Kidney tubule cell (primary cell): ENCODE measurements at places on chromosomes 7 and 10.
A peak's percentile ranks its signal among the peaks of the same experiment; 100 is the strongest.

DNA sequence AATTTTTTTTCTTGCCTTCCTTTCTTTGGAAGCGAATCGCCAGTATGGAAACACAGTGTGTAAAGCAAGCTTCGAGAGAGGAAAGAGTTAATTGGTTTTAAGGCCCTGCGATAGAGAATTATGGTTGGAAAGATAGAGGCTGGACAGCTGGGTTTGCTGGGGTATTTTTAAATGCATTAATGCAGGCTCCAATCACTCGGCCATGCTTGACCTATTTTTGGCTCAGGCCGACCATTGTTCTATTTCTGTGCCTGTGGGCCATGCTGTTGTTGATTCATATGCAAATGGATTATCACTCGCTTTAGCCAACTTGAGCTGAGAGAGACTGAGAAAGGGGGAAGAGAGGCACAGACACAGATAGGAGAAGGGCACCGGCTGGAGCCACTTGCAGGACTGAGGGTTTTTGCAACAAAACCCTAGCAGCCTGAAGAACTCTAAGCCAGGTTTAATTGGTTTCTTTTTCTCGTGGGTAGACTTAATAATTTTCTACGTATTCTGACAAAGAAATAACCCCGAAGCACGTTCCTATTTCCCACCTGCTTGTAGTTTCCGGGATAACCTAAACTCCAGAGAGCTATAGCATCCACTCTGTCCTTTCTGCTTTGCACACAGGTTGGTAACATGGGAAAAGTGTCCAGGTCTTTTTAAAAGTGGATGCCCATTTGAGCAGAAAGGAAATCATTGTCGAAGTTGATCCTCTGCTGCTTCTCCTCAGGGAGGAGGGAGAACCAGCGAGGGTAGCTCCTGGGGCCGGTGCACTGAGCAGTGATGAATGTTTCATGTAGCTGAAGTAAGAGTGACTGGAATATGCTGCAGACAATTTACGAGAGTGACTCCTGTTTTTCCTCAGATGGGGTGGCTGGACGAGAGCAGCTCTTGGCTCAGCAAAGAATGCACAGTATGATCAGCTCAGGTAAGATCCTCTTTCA, at the start of gene HDAC9:
Gene HDAC9 (plus strand): TSS at position 338 of the 929 bp plus-strand sequence. CDS start 554 bp downstream, at position 892.
- peak; percentile 83 for DNase-seq

- DNase-seq: no peak
These were observed 3.6 kb upstream of the ALOX5 start for GRCh38 chr10:45370202-45370955.

GRCh38 chr10:71210542-71210871, 1.9 kb upstream of the UNC5B start:
- DNase-seq: no peak

DNA sequence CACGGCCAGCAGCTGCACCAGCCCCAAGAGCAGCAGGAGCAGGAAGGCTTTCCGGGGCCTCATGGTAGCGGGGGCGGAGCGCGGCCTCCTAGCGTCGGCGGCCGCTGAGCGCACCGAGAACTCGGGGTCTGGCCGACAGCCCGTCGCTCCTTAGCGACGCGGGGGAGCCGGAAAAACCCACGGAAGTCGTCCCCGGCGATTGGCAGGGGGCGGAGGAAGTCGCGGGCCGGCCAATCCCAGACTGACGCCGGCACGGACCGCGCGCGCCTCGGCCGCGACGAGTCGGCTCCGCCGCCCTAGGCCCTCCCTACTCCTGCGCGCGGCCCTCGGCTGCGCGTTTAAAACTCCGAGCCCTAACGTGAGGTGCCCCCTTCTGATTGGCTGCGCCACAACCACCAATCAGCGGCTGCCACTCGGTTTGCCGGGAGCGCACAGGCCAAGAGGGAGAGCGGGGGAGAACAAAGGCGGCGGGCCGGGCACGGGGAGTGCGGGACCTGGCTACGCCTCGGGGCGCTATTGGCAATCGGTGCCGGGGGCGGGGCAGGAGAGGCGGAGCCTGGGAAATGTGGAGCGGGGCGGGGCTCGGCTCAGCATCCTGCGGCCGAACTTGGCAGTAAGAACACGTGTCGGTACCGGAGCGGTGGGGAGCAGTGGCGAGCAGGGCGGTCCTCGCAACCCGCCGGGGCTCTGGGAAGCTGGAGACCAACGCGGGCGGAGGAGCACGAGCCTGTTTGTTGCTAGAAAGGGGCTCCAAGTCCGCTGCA, at the start of gene PDIA4:
Gene PDIA4 (minus strand): TSS at position 160 of the 764 bp plus-strand sequence. CDS start 97 bp downstream, at position 63.
- DNase-seq: peak; percentile 100

DNA sequence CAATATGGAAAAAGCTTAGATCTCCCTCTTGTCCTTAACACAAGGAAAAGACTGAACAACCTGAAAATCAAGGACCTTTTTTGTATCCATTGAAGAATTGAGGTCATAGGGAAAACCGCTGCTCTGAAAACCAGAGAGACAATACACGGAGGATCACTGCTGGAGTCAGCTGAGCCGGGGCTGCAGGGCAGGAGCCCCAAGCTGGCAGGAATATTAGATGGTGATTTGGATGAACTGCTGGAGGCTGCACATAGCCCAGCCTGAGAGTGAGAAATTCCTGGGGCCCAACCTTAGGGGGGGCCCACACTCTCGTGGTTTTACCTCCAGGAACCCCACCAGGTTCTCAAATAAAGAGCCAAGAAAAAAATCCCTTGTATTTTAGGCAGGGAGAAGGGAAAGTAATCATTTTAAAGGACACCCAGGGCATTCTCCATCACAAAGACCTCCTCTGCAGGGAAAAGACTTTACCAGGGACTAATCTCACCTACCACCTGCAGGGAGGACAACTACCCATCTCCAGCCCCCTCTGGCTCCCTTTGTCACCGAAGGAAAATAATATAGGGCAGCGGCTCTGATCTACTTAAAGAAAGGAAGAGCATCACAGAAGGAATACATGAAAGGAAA, 55.4 kb upstream of the RNF32 start:
- no peak for DNase-seq

GRCh38 chr10:8498290-8498689, 443.8 kb downstream of the GATA3 start:
- DNase-seq: no peak

GRCh38 chr10:105586451-105587098, 945.5 kb downstream of the SORCS3 start:
- DNase-seq: peak; percentile 30

DNA sequence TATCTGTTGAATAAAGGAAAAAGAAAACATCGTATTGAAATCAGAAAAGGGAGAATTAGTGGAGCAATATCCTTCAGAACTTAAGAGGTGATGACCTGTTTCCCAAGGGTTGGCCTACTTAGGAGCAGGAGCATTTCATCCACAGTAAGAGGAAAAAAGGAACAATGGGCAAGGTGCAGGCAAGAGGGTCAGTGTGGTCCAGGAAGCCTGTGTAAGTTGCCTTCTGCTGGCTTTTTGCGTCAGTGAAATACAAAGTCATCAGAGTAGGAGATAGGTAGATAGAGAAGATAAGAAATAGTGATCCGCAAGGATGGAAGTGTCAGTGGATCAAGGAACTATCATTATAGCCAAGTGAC, 5.4 kb upstream of the ANKRD7 start:
- DNase-seq: no peak

DNA sequence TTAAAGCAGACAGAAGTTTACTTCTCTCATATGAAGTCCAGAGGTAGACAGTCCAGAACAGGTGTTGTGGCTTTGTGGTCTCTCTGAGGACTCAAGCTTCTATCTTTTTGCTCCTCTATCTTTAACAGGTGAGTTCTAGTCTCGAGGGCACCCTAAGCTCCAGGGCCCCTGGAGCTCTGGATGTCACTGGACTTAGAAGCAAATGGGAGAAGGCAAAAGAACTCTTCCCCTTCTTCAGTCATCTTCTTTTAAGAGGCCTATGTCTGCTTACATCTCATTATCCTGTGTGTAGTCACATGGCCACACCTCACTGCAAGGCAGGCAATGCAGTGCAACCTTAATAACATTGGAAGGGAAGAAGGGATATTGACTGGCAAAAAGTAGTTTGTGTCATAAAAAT, 61.6 kb downstream of the ADCYAP1R1 start:
- no peak for DNase-seq

GRCh38 chr10:27911539-27911938, 87.3 kb downstream of the ODAD2 start:
- no peak for DNase-seq

DNA sequence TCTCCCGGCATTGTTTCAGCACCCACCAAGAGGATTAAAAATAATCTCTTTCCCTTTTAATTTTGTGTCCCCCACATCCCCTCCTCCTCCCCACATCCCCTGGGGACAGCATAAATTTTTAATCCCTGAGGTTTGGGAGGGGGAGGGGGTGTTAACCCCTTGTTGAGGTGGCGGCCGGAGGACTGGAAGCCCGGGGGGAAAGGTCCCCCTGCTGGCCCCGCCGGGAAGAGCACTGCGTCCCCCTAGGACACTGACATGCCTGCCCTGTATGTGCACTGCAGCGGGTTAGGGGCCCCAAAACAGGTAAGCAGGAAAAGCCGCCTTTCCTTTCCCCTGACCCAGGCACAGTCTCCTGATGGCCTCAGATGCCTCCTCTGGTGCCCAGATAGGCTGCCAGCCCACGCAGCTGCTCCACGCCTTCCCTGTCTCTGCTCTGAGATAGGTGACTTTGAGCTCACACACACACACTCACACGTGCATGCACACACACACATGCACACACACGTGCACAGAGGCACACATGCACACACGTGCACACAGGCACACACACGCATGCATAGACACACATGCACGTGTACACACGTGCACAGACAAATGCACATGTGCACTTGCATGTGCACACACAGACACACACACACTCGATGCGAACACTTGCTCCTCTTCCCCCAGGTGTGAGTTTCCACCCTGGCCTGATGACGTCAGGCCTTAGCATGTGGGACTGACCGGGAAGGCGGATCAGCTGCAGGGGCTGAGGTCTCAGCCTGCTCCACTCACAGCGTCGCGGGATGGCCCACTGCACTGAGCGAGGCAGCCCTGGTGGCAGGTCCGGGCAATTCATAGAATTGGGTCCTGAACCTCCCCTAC, 12.3 kb downstream of the CNPY1 start:
- peak; percentile 18 for DNase-seq

- peak; percentile 53 for DNase-seq
These were observed 65.9 kb downstream of the BBS9 start for GRCh38 chr7:33195264-33195663.

- no peak for DNase-seq
These were observed 23.0 kb downstream of the JCAD start for GRCh38 chr10:30036341-30036740.

DNA sequence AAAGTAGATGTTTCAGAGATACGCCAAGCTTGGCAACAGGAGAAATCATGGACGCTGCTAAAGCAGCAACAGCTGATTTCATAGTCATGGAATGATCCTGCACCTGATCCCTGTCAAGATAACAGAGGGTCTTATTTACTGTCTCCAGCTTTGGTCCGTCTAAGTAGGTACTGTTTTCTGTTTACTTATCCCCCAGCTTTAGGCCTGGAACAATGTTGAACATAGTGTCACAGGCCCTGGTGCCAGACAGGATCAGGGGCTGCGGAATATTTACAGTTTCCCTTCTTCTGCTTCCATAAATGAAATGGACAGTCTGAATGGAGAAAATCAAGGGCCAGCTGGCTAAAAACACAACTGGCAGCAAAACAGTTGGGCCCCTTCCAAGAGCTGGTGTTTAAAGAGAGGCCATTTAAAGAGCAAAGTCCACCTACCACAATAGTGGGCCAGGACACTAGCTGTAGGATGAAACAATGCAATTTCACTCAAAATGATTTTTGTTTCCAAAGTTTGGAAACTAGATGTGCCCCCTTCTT, 2.9 kb downstream of the GPR37 start:
- no peak for DNase-seq

GRCh38 chr7:1210321-1210978, 22.2 kb upstream of the UNCX start:
- DNase-seq: no peak

- DNase-seq: peak; percentile 20
These were observed 64.0 kb downstream of the MTPAP start for GRCh38 chr10:30284865-30285594.

DNA sequence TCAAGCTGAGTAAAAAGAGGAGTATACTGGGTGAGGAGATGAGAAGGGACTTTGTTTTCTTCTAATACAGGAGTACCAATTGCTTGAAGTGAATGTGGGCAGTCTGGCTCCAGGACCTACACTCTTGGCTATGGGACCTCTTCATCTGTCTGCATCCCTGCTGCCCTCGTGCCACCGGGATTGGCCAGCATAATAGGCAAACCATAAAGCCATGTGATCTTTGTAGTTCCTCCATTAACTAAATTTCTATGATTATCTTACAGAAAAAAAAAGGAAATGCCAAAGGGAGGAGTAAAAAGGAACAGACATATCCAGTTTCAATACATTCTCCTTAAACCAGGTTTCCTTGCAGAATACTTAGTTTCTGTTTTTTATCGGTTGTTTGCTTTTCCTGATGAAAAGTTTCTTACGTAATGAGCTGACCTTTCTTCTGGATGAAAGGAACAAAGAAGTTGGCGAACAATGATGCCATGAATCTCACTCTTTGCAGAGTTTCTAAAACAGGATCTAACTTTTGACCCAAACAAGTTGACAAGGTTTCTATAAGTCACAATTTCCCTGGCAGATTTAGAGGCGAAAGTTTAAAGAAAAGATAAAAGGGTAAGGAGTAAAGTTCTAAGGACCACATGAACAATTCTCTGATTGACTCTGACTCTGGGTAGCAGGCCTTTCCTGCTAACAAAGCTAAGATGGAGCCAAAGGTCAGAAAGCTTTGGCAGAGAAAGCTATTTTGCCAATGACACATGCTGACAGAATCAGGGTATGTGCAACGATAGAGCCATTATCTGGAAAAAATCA, 54.1 kb downstream of the LAMB1 start:
- peak; percentile 78 for DNase-seq

DNA sequence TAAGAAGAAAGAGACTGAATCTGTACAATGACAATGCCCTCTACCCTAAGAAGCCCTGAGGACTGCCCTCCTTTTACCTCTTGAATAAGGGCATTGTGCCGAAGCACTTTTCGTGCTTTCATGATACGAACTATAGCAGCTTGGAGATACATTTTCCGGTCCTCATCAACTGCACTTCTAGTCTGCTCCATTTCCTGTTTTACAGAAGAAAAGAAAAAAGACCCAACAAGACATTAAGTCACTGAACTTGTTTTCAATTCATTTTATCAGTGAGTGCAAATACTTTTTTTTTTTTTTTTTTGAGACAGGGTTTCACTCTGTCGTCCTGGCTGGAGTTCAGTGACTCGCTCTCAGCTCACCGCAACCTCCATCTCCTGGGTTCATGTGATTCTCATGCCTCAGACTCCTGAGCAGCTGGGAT, 78.4 kb downstream of the CUL2 start:
- peak; percentile 49 for DNase-seq

DNA sequence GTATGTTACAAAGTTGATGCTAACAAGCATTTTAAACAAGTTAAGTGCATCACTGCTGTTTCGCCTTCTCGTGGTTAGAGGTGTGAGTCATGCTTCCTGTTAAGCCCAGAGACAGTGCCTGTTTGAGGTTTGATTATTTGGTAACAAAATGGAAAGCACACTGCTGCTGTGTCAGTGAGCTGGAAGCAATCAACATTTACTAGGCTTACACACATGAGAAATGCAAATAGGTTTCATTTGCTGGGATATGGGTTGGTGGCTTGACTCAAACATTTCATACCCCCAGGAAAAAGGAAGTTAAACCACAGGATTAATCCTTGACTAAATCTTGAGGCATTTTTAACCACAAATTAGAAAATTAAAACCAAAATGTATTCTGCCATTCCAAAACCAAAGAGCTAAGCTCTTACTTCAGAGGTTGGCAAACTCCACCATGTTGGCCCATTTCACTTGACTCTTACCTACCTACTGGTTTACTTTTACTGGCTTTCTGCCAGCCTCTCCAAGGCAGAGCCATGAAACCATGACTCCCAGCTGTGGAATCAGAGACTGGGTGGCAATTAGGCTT, 139.2 kb downstream of the ETV1 start:
- DNase-seq: peak; percentile 98
